ENCODE measurements at places on chromosomes 12 and 14.
A peak's percentile ranks its signal among the peaks of the same experiment; 100 is the strongest.

GRCh38 chr12:112992541-112993398, 14.5 kb downstream of the OAS2 start:
- peak; percentile 36 for DNase-seq

- no peak for DNase-seq
Observed at GRCh38 chr14:43795600-43796228, 711.4 kb downstream of the FSCB start.

DNA sequence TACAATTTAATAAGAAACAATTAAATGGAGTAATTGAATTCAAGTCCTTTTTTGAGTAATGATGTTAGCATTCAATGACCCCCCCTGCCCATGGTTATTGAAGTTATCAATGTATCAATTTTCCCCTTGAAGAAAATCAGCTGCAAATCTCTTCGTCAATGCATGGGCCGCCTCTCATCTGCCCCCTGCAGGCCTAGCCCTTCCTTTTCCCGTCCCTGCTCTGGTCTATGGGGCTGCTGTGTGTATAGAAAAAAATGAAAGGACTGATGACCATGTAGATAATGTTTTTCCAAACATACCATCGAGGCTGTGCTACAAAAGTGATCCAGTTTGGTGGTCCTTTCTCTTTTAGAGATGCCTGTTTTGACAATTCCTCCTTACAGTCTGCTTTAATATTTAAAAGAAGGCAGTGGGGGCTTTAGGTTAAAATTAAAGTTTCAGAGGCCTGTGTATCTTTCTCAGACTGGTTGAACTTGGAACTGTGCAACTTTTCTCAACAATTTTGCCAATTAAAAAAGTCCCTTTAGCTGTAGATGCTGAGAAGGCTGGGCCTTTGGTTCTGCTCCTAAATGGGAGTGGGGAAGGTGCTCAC, 98.4 kb downstream of the APAF1 start:
- DNase-seq = no peak

- no peak for DNase-seq
Observed at GRCh38 chr12:52645120-52645761, 6.8 kb downstream of the KRT2 start.

DNA sequence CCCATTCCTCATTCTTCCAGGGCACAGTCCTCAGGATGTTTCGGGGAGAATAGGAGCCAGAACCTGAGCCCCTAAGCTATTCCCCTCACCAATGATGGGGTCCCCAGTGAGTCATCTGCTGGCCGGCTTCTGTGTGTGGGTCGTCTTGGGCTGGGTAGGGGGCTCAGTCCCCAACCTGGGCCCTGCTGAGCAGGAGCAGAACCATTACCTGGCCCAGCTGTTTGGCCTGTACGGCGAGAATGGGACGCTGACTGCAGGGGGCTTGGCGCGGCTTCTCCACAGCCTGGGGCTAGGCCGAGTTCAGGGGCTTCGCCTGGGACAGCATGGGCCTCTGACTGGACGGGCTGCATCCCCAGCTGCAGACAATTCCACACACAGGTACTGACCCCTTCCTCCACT, 1.3 kb downstream of the SLC39A5 start:
- DNase-seq = no peak

DNA sequence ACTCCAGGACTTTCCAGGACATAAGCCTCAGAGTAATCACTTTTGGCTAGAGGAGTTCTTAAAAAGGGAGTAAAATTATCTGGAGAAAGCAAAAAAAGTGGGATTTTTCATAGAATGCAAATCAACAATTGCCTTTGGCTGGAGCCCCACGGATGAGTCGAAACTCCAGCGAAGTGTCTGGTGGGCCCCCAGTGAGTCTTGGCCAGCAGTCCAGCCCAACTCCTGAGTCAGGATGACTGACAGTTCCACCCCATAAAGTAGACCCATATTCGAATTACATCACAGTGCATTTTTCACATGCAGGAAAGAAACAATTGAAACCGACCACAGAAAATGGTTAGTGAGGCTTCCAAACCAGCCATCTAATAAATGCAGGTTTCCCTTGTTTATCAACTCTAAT, 265.7 kb downstream of the BCL11B start:
- DNase-seq = no peak

DNA sequence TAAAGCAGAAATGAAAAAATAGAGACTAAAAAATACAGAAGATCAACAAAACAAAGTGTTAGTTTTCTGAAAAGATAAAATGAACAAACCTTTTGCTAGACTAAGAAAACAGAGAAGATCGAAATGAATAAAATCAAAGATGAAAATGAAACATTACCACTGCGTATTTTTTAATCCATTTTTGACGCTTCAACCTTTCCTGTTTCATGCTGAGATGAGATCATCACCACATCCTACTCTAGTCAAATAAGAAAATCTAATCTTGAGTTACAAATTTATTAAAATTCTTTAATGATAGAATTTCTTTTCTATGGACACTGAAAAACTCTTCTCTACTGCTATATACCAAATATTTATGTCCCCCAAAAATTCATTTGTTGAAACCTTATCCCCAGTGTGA, 30.7 kb downstream of the MAGOHB start:
- no peak for DNase-seq

GRCh38 chr12:133203344-133204263, 22.3 kb downstream of the ZNF268 start:
- DNase-seq = peak; percentile 3

DNA sequence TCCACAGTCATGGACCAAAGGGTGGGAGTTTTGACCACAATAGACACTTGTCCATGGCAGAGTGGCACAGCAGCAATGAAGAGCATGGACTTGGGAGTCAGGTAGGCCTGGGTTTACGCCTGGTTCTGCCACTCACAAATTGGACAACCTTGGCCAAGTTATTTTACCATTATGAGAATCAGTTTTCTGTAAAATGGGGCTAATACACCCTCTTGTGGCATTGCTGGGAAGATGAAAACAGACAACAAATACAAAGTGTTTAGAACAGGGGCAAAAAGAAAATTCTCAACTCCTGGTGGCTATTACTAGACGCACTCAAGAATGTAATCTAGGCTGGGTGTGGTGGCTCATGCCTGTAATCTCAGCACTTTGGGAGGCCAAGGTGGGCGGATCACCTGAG, 2.6 kb downstream of the C12orf43 start:
- no peak for DNase-seq

- DNase-seq = no peak
Observed at GRCh38 chr12:119615518-119616475, 22.2 kb downstream of the TMEM233 start.

DNA sequence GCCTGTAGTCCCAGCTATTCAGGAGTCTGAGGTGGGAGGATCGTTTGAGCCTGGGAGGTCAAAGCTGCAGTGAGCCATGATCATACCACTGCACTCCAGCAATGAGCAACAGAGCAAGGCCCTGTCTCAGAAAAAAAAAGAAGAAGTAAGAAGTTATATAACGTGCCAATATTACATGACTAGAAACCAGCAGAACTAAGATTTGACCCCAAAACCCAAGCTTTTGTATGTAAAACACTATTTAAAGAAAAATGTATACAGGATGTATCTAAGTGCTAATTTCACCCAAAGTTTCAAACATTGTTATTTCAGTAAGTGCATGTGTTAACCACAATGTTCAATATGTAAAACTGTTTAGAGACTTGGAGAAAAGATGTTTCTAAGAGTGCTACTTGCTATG, 94.7 kb downstream of the SLC5A8 start:
- DNase-seq = no peak

- DNase-seq = no peak
Observed at GRCh38 chr12:105888696-105889095, 250.1 kb downstream of the NUAK1 start.

GRCh38 chr12:66774929-66775328, 96.1 kb upstream of the GRIP1 start:
- DNase-seq = no peak

DNA sequence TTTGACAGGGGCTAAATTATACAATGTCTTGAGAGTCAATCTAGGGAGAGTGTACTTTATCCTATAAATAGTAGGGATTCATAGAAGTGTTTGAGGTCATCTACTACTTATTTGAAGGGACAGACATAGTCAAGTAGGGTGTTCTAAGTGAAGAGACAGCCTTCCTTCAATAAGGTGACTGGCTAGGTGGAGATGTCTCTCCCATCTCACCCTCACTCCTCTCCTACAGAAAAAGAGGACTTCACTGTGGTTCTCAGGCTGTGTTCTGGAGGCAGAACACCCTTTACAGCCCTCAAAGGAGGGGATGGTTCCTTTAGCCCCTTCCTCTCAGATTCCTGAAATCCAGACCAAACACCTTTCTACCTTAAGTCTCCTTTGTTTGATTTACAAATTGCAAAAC, 2.8 kb upstream of the NFE2 start:
- DNase-seq = no peak

- no peak for DNase-seq
Observed at GRCh38 chr12:3071107-3071506, 6.1 kb upstream of the TSPAN9 start.

DNA sequence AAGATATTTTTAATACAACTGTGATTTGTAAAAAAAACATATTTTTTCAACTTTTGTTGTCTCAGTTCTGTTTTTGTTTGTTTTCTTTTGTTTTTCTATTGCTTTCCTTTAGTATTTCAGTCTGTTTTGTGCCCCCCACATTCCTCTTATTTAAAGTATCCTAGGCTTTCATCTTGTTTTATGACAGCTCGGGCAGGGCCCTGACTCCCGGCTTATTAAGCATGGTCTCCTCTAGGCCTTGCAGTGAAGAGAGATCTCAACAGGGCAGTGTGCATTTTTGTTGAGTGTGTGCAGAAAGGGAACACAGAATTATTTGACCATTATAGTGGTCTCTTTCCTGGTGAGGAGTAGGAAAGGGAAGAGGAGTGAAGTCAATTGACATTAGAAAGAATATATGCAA, 110.2 kb upstream of the SLC38A4 start:
- no peak for DNase-seq

GRCh38 chr12:65414526-65414925, 136.0 kb downstream of the MSRB3 start:
- DNase-seq = peak; percentile 35

GRCh38 chr14:65261946-65262345, 150.6 kb upstream of the FUT8 start:
- no peak for DNase-seq

DNA sequence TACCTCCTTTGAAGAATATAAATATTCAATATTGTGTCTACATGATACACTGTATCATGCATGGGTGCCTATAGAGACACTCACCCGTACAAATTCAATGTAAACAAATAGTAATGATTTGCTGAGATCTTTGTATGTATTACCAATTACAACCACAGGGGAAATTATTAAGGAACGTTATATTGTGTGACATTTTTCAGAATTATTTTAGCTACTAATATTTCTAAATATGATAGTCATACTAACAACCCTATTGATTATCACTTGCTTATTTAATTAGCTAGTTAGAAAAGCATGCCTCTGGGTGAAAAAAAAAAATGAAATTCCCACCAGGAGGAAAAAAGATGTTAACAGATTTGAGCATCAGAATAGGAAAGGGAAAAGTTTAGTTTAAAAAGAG, 2.1 kb downstream of the SOX5 start:
- DNase-seq = no peak

GRCh38 chr12:47725091-47725772, at the start of gene ENDOU:
Gene ENDOU (minus strand): TSS chr12:47725490. CDS start chr12:47725413, 77 bp downstream.
- no peak for DNase-seq

GRCh38 chr14:22791301-22791700, 23.9 kb downstream of the SLC7A7 start:
- DNase-seq = peak; percentile 70

DNA sequence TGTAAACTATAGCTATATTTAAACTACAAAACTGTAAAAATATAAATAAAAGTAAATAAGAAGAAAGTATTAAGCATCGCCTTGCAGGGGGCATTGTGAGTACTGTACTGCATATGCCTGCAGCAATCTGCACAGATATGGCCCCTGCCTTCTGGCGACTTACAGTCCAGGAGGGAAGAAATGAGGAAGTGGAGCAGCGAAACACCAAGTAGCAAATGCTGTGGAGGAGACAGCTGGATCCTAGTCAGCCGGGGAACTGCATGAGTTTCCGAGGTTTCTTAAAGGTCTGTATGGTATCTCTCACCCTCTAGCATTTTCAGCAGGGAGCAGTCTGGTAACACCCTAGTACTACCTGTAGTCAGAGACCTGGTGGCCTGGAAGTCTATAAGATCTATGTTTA, 256.9 kb downstream of the CACNA1C start:
- no peak for DNase-seq

DNA sequence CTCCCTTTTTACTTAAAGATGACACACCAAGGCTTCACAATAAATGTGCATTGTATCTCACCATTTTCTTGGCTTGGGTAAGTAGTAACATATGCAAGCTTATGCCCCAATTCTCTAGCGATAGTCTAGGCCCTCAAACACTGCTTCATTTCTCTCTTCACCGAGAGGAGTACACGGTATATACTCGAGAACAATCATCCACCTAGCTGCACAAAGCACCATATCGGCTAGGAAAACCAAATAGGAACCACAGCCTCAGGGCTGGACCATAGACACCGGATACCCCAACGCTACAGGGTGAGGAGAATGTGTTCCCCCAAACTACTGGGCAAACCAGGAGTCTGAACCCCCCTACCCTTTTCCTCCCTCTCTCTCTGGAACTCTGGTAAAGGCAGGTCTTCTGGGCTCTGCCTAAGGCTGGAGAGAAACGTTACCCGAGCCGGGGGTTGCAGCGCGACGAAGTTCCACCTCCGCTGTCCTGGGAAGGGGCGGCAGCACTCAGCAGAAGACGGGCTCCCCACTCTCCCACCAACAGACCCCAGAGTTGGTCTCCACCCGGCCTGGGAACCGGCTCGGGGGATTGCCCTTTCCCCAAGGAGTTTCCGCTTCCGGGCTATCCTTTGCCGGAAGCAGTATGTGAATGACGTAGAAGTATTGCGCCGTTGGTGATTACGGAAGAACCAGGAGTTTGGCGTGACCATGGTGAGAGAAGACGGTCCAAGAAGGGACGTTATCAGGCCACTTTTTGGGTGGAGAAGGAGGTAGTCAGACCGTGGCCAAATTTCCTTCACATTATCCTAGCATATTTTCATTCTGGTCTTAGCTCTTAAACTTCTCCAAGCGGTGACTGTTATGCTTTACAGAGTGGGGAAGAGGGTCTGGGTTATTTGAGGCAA, at the start of the genes AREL1 and FCF1:
Gene AREL1, minus strand, starts transcription at position 582 of the 896 bp plus-strand sequence. CDS start 27,465 bp downstream, outside the sequence.
Gene FCF1, plus strand, starts transcription at position 646 of the 896 bp plus-strand sequence. Its CDS starts 54 bp downstream, at position 700.
- DNase-seq = peak; percentile 83

- DNase-seq = no peak
Observed at GRCh38 chr14:24172871-24173281, 996 bp downstream of the REC8 start.

GRCh38 chr12:15859116-15859515, 23.1 kb upstream of the STRAP start:
- no peak for DNase-seq

DNA sequence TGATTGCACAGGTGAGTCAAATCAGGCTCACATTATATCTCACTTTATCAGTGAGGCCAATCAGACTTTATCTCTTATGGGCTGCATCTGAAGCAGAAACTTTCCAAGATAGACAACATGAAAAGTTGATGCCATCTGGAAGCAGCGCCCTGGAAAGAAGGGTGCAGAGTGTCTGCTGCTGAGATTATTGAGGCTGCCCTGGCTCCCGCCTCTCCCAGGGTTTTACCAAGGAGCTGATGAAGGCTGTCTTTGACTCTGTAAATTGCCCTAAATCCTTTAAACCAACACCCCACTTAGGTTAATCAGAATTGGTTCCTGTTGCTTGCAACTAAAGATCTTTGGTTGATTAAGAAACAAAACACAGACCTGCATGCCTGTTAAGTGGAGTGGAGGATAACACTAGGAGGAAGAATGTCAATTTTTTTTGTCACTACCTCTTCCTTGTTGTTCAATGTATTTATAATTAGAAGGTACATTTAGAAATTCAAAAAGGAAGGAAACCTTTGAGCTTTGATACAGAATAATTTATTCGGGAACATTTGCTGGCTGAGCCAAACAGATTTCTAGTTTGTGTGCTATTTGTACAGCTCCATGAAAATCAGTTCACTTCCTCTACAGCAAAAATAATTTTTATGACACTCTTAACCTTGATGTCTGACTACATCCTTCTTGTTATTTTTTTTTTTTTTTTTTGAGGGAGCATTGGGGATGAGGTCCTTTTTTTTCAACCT, 104.1 kb downstream of the VEZT start:
- DNase-seq = no peak
